ENCODE measurements at places on chromosomes 3 and 15.
A peak's percentile ranks its signal among the peaks of the same experiment; 100 is the strongest.

DNA sequence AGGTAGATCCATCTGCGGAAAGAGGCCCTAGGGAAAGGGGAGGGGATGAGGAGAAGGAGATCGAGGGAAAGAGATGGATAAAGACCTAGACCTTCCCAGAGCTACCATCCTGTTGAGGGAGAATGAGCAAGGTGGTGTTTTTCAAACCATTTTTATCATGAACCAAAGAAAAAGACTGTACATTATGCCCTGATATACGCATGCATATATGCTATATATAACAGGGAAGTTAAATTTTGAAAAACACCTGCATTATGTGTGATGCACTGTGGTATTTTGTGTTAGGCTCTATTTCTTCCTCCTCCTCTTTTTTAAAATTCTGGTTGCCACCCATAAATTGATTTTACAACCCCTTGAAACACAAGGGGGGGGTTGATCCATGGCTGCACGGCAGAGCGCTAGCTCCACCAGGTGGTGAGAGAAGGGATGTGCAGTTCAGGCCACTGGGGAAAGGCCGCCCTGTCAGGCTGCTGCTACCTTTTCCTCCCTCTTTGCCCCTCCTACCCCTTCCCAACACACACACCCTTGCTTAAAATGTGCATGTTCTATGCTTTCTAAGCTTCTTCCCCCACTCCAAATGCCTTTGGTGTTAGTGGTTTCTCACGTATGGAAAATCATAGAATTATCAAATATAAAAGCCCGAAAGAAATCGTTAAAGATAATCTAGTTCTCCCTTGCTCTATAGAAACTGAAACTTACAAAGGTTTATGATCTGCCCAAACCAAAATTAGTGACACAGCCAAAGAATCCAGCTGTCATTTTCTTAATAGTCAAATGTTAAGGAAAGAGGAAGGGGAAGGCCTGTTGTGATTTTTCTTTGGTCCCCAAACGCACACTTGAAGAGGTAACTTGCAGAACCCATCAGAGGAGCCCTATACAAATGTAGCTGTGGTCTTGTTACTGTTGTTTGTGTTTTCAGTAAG lies 262.0 kb upstream of the UMPS start:
- DNase-seq = peak; percentile 10

GRCh38 chr3:138834596-138835396 lies at the start of gene PIK3CB:
PIK3CB (minus strand) TSS chr3:138834928; CDS start chr3:138759343, 75,585 bp downstream.
- peak; percentile 51 for DNase-seq

DNA sequence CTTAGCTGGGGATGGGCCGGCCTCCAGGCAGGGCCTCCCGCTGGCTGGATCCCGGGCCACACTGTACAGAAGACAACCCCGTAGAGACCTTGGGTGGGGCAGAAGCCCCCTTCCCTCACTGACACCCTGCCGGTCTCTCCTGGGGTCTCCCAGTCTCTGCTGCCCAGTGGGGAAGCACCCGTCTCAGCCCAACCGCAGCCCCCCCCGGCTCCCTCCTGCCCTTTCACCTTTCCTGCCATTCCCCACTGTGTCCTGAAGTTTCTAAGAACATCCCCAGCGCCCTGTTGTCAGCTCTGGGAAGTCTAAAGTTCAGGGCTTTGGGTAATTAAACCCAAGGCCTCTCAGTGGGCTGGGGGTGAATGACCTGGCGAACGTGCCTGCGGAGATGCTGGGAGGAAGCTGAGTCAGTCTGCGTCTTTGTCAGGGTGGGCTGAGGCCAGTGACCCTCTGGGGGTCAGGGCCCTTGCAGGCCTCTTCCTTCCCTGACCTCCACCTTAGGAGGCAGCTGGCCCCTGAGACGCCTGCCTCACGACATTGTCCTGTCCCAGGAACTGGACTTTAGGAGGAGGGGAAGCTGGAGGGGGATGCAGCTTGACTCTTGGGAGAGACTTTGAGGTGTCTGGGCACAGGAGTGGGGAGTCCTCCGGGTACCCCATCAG lies 1.4 kb upstream of the SLC51A start:
- DNase-seq = no peak

DNA sequence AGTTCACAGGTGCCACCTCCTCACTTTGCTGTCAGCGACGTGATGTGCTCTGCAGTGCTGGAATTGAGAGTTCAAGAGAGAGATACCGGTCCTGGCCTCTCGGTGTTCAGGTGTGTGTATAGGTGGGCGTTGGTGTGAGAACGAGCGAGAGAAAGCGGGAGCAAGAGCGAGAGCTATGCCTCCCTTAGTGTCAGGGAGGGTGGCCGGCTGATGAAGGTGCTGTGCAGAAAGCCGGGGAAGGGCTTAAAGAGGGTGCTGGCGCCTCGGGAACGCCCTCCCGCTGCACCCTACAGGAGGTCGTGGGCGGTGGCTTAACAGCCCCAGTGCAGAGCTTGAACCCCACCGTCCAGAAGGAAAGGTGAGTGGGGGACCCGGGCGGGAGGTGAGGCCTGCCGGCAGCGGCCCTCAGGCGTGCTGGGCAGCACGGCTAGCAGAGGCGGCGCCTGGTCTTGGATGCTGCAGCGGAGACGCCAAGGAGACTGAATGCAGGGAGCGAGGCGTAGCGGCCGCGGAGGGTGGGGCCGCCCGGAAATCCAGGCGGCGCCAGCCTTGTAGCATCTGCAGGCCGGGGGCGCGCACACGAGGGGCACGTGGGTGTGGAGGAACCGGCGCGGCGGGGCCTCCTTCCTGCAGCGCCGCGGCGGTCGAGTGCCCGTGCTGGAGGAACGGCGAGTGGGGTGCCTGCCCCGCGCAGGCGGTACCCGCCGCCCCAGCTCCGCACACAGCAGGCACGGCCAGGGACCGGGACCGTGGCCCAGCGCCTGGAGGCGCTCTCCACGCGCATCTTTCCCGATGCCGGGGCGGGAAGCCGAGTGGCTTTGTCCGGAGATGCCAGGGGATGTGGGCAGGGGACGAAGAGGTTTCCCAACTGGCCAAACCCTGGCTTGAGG lies 246.8 kb upstream of the TOPAZ1 start:
- no peak for DNase-seq

All from fibroblast of the conjunctiva (primary cell).